ENCODE measurements at places on chromosomes 2 and 18.

- H3K4me1 ChIP-seq, result peaks cover 5% of the 10 kb centered on the region
- no peak overlapping the region for H3K4me3 ChIP-seq
- peaks cover 47% of the 10 kb centered on the region for H3K27me3 ChIP-seq
- no peak for DNase-seq
- H3K27ac ChIP-seq, result no peak overlapping the region
Observed at GRCh38 chr2:217929757-217930707, 72.8 kb downstream of the TNS1 start.

DNA sequence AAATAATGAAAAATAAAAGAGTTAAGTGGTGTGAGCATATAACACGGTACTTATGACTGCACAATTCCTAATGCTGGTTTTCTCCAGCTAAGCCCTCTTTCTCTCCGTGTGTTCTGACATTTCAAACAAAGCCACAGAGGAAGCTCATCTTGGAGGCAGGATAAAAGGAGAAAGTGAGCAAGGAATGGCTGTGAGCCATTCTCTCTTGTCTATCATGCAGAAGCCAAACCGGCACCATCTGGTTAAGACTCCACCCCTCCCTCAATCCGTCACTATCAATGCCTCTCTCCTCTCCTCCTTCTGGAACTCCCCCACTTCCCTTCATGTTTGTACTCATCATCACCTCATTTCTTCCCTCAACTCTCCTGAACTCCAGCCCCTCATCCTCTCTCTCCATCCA is 210.4 kb downstream of the TMEM163 start:
- no peaks in the 10 kb centered on the region for H3K36me3 ChIP-seq
- no peak for DNase-seq
- no peaks in the 10 kb centered on the region for H3K27me3 ChIP-seq
- no peak overlapping the region for H3K27ac ChIP-seq
- H3K4me1 ChIP-seq, result no peaks in the 10 kb centered on the region

GRCh38 chr2:156077041-156077742 is 255.3 kb downstream of the NR4A2 start:
- no peaks in the 10 kb centered on the region for H3K27me3 ChIP-seq
- DNase-seq, result no peak
- no peak overlapping the region for H3K4me3 ChIP-seq
- H3K36me3 ChIP-seq, result no peaks in the 10 kb centered on the region

DNA sequence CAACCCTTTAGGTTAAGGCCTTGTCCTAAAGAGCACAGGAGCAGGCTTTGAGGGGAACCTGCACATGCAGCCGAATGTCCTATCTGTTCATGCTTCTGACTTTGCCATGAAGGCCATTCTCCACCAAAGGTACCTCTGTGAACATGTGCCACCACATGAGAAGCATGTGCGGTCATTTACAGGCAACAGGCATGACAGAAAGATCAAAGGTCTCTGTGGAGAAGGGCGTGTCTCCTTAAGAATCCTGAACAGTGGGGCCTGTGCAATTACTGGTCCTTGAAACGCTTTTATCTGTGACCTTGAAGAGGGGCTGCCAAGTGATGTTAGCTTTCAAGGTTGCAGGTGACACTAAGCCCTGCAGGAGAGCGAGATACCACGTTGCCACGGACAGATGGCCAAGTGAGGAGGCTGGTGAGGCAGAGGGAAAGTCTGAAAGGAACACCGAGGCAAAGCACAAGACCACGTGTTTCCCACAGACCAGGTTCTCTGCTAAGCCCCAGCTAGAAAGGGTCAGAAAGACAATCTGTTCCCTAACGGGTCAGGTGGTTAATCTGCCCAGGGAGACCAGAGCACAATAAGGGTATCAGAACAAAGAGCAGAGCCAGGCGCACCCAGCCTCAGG is 19.5 kb upstream of the POMC start:
- H3K4me3 ChIP-seq, result no peak overlapping the region
- no peaks in the 10 kb centered on the region for H3K4me1 ChIP-seq
- peaks cover 4% of the 10 kb centered on the region for H3K36me3 ChIP-seq
- no peak for DNase-seq
- peaks cover 15% of the 10 kb centered on the region for H3K27me3 ChIP-seq
- H3K27ac ChIP-seq, result no peak overlapping the region

DNA sequence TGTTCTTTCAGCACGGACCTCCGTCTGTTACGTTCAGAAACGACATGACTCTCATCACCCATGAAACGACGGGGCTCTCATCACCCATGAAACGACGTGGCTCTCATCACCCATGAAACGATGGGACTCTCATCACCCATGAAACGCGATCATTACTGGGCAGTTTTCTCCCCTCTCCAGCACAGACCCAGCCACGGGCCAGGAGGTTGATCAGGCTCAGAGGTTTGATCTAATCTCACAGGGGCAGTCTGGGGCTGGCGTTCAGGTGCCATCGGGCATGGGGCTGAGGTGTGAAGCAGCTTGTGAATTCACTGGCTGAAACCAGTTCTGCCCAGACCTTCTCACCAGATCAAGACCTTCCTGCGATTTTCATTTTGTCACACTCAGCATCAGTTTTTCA is 296.4 kb downstream of the NDUFA10 start:
- H3K4me3 ChIP-seq, result no peak overlapping the region
- H3K27ac ChIP-seq, result no peak overlapping the region
- no peaks in the 10 kb centered on the region for H3K36me3 ChIP-seq
- peaks cover 14% of the 10 kb centered on the region for H3K4me1 ChIP-seq
- H3K27me3 ChIP-seq, result peaks cover 27% of the 10 kb centered on the region

DNA sequence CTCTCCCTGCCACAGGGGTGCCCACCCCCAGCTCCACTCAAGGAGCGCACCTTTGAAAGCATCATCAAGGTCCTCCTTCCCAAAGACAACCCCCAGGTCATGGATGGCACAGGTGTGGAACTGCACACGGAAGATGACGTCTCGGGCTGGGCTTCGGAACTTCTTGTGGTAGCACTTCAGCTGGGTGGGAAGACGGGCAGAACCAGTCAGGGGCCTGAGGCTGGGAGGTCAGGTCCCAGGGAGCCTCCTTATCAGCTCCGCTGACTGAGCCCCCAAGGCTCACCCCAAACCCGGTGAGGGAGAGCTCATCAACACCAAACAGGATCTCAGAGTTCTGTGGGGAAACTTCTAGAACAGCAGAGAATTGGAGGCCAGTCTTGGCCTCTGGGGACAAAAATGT is 117.8 kb downstream of the TNS1 start:
- peaks cover 4% of the 10 kb centered on the region for H3K27me3 ChIP-seq
- H3K4me1 ChIP-seq, result peaks cover 3% of the 10 kb centered on the region
- no peak for DNase-seq
- no peaks in the 10 kb centered on the region for H3K36me3 ChIP-seq
- H3K4me3 ChIP-seq, result no peak overlapping the region
- H3K27ac ChIP-seq, result no peak overlapping the region

- no peaks in the 10 kb centered on the region for H3K36me3 ChIP-seq
- peaks cover 43% of the 10 kb centered on the region for H3K27me3 ChIP-seq
- no peak for DNase-seq
Observed at GRCh38 chr2:238846628-238847418, 1.1 kb upstream of the TWIST2 start.

DNA sequence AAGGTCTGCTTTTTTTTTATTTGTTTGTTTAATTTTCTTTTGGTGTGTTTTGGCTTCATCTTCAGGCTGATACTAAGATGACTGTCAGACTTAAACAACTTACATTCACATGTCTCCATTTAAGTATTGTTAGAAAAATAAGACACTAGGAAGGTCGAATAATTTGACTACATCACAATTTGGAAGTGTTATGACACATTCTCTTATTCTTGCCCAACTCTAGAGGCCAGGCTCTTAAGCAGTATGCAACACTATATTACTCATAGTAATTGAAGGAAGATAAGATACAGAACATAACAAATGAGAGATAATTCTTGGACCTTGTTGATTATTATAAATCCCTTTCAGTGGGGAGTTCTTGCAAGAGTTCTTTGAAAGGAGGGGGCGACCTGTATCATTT is 295.3 kb upstream of the COL3A1 start:
- H3K4me3 ChIP-seq, result no peak overlapping the region
- no peak for DNase-seq
- H3K27ac ChIP-seq, result no peak overlapping the region
- peaks cover 3% of the 10 kb centered on the region for H3K36me3 ChIP-seq

- no peak overlapping the region for H3K4me3 ChIP-seq
- peaks cover 35% of the 10 kb centered on the region for H3K36me3 ChIP-seq
- no peaks in the 10 kb centered on the region for H3K27me3 ChIP-seq
- no peak for DNase-seq
- peaks cover 42% of the 10 kb centered on the region for H3K4me1 ChIP-seq
Observed at GRCh38 chr18:80119111-80119510, 10.0 kb downstream of the ADNP2 start.

GRCh38 chr2:219747637-219748036 is 120.2 kb downstream of the SLC4A3 start:
- H3K36me3 ChIP-seq, result no peaks in the 10 kb centered on the region
- DNase-seq, result no peak
- H3K27me3 ChIP-seq, result peaks cover 5% of the 10 kb centered on the region
- H3K4me1 ChIP-seq, result no peaks in the 10 kb centered on the region

DNA sequence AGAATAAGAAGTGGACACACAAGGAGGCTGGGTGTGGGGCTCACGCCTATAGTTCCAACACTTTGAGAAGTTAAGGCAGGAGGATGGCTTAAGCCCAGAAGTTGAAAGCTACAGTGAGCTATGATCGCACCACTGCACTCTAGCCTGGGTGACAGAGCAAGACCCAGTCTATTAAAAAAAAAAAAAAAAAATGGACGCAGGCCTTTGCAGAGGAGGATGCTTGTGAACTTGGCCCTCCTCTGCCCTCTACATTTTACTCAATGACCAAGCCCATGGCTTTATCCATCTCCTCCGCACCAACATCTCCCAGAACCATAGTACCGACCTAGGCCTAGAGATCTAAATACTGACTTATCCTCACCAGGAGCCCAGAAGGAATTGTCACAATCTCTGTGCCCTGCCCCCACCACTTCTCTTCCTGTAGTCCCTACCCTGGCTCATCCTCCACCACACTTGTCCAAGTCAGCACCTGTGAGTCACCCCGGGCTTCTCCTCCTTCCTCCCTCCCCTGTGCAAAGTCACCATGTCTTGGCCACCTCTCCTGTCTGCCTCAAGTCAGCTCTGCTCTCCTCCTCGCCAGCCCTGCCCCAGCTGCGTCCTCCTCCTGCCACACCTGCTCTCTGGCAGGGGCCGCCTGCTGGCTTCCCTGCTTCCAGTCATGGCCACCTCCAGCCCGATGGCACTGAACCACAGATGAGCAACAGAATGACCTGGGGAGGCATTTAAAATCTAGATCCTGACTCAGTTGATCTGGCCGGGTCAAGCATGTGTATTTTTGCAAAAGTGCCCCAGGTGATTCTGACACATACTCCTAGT is 35.8 kb upstream of the ASPRV1 start:
- H3K4me3 ChIP-seq, result no peak overlapping the region
- no peak overlapping the region for H3K27ac ChIP-seq

DNA sequence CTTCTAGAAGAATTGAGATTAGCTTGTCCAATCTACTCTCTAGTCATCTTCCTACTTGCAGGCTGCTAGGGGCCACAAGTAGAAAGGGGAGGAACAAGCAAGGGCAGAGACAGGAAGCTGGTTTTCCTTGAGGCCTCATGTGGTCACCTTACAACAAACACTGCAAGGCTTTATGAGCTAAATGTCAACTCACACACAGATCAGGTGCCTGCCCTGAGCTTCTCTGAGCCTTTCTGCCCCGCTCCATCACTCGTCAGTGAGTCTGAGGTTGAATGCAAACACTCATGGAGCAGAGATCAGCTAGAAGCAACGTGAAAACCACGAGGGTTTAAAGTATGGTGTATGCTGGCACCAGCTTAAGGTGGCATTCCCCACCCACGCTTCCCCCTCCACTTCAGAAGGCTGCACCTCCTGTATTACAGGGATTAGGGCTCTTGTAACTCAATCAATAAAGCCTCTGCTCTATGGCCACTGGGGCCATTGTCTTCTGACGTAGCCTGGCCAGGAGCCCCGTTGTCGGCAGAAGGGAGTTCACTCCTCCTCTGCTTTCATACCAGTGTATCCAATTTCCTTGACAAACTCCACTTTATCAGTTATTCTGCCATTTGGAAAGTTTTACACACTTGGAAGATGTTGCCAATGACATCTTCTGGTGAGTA is 5.4 kb upstream of the CRYGC start:
- DNase-seq, result no peak
- peaks cover 9% of the 10 kb centered on the region for H3K27me3 ChIP-seq
- no peak overlapping the region for H3K4me3 ChIP-seq
- no peak overlapping the region for H3K27ac ChIP-seq

GRCh38 chr2:113762377-113763118 is 6.1 kb upstream of the SLC35F5 start:
- DNase-seq, result no peak
- H3K27me3 ChIP-seq, result no peaks in the 10 kb centered on the region
- H3K4me3 ChIP-seq, result no peak overlapping the region

DNA sequence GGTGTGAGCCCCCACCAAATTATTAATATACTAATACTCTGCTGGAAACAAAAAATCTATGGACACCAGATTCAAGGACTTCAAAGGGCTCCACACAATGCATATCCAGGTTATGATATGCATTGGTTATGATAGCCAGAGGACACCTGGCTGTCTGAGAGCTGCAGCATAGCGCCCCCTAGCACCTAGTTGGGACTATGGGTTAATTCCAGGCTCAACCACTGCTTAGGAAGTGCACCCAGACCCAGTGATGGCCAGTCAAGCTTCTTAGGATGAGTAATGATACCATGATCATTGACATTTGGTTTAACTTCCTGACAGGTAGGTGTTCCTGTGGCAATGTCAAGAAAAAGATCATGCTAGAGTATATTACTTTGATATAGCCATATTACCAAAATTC is 3.8 kb upstream of the FRZB start:
- no peak overlapping the region for H3K27ac ChIP-seq
- peaks cover 65% of the 10 kb centered on the region for H3K27me3 ChIP-seq
- H3K4me3 ChIP-seq, result no peak overlapping the region
- DNase-seq, result no peak

DNA sequence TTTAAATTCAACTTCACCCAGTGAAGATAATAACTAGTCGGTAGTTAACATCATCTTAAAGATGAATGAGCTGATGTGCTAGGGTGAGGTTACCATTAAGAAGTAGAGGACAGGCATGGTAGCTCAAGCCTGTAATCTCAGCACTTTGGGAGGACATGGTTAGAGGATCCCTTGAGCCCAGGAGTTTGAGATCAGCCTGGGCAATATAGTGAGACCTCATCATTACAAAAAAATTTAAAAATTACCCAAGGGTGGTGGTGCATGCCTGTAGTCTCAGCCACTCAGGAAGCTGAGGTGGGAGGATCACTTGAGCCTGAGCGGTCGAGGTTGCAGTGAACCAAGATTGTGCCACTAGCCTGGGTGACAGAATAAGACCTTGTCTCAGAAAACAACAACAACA is 4.7 kb downstream of the GALNT5 start:
- H3K27me3 ChIP-seq, result no peaks in the 10 kb centered on the region
- no peaks in the 10 kb centered on the region for H3K4me1 ChIP-seq
- no peak overlapping the region for H3K27ac ChIP-seq
- H3K4me3 ChIP-seq, result no peak overlapping the region

DNA sequence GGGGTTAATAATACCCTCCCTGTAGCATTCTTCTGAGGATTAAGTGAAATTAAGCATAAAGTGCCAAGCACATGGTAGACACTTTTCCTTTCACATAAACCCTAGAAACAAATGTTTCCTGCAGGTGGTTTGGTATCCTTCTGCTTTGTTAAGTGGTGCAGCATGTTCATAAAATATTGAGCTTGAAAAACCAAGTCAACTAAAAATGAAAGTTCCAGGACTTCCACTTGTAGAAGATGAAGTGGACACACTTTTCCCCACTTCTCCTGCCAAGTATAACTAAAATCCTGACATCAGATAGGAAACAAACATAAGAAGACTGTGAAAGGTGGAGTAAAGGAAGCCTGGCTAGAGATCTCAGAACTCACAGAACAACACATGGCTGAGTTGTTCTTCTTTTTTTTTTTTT is 90.5 kb downstream of the COLEC12 start:
- H3K36me3 ChIP-seq, result no peaks in the 10 kb centered on the region
- H3K27me3 ChIP-seq, result peaks cover 25% of the 10 kb centered on the region
- H3K4me1 ChIP-seq, result no peaks in the 10 kb centered on the region
- no peak for DNase-seq
- H3K4me3 ChIP-seq, result no peak overlapping the region
